ENCODE measurements at places on chromosomes 13 and 19. TPM values are rescaled to one million over a fixed set of nuclear protein-coding genes. Genes with fewer than 3 reads are reported as not detected.

GRCh38 chr19:16155128-16155527 is 11.6 kb downstream of the HSH2D start:
- DNase-seq = no peak

- DNase-seq = peak; percentile 66
Observed at GRCh38 chr13:50403311-50403710, 388.1 kb downstream of the KCNRG start.

DNA sequence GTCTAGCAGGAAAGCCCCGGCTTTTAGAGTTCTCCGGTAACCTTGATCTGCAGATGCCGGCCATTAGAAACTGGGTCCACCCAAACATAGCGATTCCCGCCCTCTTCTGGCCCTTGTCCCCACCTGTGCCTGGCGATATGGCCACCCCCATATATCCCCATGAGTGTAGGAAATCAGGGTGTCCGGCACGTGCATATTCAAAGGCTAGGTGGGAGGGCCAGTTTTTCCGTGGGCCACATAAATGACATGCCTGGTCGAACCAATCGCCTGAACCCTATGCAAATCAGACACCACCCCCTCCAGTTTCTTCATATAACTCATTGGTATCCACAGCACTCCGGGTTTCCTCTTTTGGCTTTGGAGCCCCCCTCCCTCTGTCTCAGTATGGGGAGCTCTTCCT is 37.4 kb downstream of the ERICH4 start:
- DNase-seq = no peak

DNA sequence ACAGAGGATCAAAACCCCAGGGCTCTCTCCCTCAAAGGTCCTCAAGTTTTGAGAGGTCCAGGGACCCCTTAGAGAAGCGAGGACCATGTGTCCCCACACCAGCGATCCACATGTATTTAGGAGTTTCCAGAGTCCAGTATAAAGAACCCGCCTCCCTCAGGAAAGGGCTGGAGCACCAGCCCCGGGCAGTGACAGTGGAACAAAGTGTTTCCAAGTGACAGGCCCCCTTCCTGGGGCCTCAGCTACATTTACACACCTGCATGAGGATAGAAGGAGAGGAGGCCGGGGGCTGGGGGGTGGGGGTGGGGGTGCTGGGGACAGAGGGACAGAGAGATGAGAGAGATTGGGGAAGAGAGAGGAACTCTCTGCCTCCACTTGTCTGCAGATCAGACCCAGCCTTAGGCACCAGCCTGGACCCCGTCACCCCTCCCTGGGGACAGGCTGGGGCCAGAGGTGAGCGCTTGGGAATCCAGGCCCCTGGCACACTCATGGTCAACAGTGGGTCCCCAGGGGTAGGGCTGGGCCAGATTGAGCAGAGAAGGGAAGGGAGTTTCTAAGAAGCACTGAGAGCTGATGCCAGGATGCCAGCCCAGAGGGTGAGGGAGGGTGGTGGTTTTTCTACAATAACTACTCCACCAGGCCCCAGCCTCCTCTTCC is 802 bp downstream of the BCAM start:
- peak; percentile 29 for DNase-seq

- DNase-seq = peak; percentile 94
Observed at GRCh38 chr19:4584670-4585460, 25.4 kb upstream of the SEMA6B start.

DNA sequence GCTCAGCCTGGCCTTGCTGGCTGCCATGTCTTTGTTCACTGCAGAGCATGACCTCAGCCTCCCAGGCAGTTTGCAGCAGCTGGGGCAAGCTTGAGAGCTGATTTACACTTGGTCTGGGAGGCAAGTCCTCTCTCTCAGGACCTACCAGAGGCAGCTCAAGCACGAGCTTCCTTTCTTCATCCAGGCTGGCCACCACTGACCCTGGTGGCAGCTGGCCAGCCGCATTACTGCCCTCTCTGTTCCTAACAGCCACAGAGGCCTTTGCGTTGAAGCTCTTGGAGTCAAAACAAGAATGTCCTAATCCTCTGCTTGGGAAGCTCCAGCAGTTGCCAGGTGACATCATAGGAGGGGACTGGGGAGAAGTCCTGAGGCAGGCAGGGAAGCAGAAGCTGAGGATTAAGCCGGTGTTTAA is 85.7 kb downstream of the NUFIP1 start:
- peak; percentile 98 for DNase-seq

- no peak for DNase-seq
Observed at GRCh38 chr19:28217022-28217421, 995.9 kb downstream of the UQCRFS1 start.

- DNase-seq = no peak
Observed at GRCh38 chr19:38401148-38401547, 1.7 kb upstream of the FAM98C start.

The DPF1 gene
- 0.92 TPM for total RNA-seq

GRCh38 chr13:76225815-76226489 is 589.8 kb downstream of the LMO7 start:
- peak; percentile 93 for DNase-seq

The PRR22 gene
- total RNA-seq = not detected

The HSD17B14 gene
- total RNA-seq = 1.2 TPM

- peak; percentile 32 for DNase-seq
Observed at GRCh38 chr13:35964011-35964862, 166.9 kb downstream of the DCLK1 start.

DNA sequence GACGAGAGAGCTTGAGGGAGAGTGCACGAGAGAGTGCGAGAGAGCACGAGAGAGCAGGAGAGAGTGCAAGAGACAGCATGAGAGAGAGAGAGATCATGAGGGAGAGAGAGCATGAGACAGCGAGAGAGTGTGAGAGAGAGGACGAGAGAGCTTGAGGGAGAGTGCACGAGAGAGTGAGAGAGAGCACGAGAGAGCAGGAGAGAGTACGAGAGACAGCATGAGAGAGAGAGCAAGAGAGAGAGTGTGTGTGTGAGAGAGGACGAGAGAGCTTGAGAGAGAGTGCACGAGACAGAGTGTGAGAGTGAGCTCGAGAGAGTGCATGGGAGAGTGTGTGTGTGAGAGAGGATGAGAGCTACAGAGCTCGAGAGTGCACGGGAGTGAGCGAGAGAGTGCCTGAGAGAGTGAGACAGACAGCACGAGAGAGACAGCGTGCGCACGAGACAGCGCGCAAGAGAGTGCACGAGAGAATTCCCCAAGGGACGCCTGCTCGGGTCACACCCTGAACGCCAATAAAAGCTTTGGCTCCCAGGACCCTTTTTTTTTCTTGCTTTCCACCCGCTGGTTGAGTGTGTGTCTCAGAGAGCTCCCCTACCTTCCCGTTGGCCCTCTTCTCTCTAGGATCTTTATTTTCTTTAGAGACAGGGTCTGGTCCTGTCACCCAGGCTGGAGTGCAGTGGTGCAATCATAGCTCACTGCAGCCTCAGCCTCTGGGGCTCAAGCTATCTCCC is 3.7 kb downstream of the CD70 start:
- no peak for DNase-seq

The MAMSTR gene
- 4.3 TPM for total RNA-seq

- DNase-seq = no peak
Observed at GRCh38 chr19:5139583-5140325, 170.8 kb downstream of the KDM4B start.

GRCh38 chr19:58514564-58515022 is 2.8 kb upstream of the SLC27A5 start:
- DNase-seq = no peak

- DNase-seq = no peak
Observed at GRCh38 chr13:67069117-67069767, 160.9 kb downstream of the PCDH9 start.

DNA sequence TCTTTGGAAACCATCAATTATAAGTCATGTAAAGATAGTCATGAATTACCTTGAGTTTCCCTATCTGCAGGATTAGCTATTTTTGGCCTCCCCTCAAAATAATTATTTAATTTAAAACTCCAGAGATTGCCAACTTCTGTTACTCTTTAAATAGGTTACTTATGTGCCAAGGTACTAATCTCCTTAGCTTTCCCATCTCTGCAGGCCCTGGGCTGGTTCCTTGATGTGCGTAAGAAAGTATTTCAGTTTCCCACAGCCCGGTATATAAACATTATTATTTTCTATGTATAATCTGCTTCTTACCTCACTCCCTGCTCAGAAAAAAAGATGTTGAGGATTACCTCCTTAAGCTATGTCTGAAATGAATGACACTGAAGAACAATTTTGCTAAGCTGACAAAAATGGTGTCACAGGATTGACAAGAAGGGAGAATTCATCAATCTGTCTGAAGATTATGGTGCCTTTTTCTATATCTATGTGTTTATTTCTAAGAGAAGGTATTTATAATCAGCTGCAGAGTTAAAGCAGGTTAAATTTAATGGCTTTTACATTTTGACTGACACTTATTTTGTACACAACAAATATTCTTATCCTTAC is 1697.2 kb upstream of the PCDH20 start:
- DNase-seq = no peak

- DNase-seq = no peak
Observed at GRCh38 chr19:45173816-45174215, 4.2 kb downstream of the TRAPPC6A start.

The ZNF567 gene
- total RNA-seq = 15.4 TPM

- DNase-seq = no peak
Observed at GRCh38 chr19:37990362-37990761, 83.4 kb downstream of the SIPA1L3 start.

The MED25 gene
- 38.2 TPM for total RNA-seq

The NCLN gene
- 20.0 TPM for total RNA-seq

DNA sequence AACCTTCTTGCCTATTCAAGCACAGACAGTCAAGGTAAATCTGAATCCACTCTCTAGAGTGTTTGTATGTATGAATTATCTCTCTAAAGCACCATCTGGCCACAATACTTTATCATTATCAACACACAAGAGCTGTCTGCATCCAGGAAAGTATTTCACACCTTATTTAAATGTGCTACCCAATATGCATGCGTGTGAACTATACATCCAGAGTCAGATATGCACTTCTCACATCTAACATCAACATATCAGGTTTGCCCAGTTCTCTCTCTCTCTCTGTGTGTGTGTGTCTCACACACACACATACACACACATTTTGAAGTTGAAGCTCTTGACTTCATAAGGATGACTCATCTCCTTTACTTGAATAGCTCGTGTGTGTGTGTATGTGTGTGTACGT is 697.5 kb upstream of the PCDH20 start:
- DNase-seq = no peak

- no peak for DNase-seq
Observed at GRCh38 chr19:29966588-29967249, 24.7 kb downstream of the URI1 start.

DNA sequence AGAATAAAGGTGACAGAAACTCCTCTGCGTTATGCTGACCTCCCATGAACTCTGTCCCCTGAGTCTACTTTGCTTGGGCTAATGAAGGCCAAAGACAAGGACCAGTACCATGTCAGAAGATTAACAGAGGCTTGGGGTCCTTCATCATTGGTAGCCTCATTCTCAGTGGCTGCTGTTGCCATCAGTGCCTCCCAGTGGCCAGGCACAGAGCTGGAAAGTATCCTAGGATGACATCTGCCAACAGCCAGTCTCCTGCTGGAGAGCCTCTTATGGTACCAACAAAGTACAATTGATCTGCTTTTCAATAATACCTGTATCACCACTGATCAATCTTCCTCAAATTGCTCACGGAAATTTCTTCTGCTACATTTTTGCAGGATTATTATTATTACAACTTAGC is 281.6 kb downstream of the DNAJC15 start:
- no peak for DNase-seq
